ENCODE measurements at places on chromosomes 7 and 10.

DNA sequence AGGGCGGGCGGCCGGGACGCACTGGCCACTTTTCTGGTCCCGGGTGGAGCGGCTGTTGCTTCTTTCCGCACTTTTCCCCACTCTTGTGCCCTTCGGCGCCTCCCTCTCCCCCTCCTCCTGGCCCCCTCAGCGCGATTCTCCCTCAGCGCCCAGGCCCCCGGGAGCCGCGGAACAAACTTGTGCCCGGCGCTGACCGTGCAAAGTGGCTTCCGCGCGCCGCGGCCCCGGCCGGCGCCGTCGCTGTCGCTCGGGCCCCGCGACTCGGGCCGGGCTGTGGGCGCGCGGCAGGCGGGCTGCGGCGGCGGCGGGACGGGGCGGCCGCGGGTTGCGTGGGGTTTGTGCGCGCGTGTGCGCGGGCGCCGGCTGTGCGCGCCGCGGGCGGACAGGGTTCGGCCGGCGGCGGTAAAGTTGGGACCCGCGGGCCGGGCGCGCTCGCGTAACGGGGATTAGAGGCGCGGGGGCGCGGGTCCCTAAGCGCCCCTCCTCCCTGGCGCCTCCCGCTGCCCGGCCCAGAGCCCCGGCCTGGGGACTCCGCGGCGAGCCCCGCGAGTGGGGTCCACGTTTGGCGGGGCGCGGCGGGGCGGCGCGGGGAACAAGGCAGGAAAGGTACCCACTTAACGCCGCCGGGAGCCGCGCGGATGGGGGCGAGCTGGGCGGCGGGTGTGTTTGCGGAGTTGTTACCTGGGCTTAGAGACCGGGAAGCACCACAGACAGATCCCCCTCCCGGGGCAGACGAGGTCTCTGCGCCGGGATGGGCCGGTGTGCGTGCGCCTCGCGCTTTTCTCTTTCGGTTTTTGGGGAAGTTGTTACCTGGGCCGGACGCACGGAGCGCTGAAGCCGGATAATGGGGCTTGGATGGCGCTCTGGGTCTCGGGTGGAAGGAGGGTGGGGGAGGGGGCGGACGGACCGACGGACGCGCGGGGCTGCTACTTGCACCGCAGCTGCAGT, 860 bp downstream of the ZEB1 start:
- DNase-seq = peak; percentile 33

DNA sequence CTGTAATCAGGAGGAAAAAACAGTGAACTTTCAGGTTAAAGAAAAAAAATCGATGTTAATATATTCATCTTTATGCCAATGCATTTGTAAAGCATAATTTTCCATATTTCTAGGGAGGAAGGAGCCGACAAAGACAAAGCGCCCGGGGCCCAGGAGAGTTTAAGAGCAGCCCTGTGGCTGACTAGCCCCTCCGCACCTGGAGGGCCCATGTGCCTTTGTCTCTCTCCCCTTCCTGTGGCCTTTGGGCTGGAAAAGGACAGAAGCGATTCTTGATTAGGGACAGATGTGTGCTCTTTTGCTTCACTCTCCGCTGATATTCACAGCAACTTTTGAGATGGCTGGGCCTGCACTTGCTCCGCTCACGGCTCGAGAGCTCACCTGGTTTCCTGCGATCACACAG, 23.1 kb downstream of the DDC start:
- no peak for DNase-seq

DNA sequence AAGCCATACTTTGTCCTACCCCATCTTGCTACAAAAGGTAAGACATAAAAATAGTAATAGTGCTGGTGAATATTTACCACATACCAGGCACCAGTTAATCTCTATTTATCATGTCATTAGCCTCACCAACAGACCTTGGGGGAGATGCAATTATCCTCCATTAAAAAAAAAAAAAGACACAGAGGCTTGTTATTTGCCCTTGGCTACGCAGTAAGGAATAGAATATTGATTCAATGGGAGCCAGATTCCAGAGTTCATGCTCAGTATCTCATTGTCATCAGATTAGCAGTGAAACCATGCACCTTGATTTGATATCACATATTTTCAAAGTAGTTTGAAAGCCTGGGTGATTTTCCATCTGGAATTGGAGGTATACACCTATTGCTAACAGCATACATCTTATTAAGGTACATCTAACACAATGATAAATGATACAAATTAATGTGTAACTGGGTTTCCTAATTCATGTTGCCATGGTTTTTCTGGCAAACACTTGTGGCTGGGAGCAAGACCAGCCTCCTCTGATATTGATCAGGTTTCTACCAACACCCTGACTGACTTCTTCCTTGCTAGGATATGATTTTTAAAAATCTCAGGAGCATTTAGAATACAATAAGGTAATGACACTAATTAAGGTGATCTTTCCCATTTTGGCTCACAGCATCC, 67.1 kb upstream of the PRR15 start:
- no peak for DNase-seq

DNA sequence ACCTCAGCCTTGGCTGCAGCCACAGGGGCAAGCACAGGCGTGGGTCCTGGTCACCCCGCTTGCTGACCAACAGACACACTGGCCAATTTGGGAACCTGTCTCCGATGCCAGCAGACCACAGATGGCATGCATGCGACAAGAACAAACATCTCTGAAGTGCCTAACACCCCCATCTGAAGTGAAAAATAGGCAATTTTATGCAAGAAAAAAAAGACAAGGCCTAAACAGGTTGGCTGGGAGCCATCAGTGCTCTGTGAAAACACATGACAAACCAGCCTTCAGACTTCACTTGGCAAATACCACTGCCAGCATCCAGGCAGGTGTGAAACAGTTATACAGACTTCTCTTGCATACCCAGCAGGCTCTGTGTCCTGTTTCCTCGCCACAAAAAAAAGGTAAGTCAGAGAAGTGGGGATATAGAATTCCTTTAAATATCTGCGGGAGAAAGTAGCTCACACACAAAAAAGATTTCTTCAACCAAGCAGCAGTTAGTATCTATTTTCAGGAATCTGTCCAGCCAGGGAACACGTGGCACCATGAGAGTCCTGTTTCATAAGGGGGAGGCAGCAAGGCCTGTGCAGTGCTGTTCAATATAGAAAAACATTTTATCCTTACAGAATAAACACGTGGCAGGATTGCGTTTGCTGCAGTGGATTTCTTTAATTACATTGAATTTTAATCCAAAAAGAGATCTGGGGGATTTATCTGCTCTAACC, 293.4 kb upstream of the MKLN1 start:
- DNase-seq = no peak

DNA sequence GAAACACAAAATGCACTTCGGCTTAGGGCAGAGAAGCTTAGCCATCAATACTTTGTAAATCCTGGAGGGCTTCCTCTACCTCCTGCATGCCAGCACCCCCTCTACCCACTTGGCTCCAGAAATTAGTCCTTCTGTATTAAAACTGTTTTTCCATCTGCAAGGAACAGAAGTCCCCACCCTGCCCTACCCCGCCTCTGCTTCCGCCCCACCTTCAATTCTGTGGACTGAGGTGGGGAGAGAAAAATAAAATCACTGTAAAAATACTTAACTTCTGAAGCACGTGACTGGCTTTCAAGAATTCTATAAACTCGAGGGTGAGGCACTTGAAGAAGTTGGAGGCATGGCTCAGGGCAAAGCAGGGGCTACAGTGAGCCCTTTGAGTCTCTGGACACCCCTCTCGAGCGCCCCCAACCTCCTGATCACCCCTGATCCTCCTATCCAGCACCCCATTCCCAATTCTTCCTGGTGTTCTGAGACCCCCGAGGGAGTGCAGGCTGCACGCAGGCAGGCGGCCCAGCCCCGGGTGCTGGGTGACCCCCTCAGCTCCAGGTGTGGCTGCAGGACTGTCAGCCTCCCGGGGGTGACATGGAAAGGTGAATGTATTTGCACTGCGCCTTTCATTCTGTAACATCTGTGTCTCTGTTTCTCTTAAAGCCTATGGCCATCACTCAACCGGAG, 7.3 kb upstream of the KIAA1217 start:
- no peak for DNase-seq

DNA sequence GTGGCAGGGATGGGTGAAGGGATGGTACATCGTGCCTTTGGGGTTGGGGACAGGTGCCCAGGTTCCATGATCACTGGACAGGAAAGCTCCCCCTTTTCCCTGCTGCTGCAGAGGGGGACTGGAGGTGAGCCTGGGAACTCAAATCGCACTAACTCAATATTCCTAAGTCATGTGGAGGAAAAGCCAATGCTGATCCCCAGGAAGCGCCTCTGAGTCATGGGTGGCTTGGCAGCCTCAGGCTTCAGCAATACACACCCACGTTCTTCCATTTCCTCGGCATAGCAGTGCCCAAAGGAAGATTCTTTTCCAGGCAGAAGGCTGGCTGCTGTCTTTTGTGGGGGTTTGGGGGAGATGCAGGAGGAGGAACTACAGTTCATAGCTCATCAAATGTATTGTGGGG, 165.8 kb downstream of the CCDC3 start:
- DNase-seq = no peak

GRCh38 chr7:1232103-1232466, 587 bp upstream of the UNCX start:
- no peak for DNase-seq

- no peak for DNase-seq
Measured at GRCh38 chr7:139182363-139182762, 48.7 kb upstream of the UBN2 start.

- DNase-seq = no peak
Measured at GRCh38 chr10:22491480-22491879, 146.2 kb downstream of the SPAG6 start.

- DNase-seq = no peak
Measured at GRCh38 chr10:62261666-62262065, 7.0 kb downstream of the RTKN2 start.

DNA sequence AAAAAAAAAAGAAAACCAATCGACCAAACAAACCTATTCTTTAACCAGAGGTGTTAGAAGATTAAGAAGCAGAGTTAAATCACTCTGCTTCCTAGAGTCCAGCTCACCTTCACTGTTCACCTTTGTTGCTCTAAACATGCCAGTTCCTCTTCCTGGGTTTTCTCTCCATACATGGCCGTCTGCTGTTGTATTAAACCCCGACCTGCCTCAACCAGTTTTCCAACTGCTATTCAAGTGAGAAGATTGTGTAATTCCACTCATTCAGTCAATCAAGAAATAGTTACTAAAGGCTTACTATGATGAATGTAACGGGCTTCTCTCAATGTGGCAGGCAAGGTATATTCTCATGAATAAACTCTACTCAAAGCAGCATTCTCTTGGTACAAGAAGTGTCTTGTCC, 8.8 kb downstream of the AASS start:
- no peak for DNase-seq

DNA sequence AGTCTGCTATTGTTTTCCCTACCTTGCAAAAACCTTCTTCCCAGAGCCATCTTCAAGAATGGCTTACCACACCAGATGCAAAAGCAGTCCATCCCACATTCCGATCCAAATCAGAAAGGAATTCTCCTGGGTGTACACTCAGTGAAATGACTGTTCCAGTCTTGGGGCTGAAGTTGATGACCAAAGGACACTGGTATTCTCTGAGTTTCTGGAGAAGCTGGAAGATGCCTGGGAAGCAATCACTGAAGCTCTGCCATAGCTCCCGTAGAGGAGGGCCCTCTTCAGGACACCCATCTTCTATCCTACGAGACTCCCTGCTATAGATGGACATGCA, 155.7 kb downstream of the LCOR start:
- DNase-seq = no peak

DNA sequence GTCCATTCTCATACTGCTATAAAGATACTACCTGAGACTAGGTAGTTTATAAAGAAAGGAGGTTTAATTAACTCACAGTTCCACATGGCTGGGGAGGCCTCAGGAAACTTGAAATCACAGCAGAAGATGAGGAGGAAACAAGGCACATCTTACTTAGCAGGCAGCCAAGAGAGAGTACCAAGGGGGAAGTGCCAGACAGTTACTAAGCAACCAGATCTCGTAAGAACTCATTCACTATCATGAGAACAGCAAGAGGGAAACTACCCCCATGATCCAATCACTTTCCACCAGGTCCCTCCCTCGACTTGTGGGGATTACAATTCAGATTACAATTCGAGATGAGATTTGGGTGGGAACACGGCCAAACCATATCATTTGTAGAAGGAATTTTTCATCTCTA, 36.3 kb downstream of the NHLRC2 start:
- DNase-seq = no peak

DNA sequence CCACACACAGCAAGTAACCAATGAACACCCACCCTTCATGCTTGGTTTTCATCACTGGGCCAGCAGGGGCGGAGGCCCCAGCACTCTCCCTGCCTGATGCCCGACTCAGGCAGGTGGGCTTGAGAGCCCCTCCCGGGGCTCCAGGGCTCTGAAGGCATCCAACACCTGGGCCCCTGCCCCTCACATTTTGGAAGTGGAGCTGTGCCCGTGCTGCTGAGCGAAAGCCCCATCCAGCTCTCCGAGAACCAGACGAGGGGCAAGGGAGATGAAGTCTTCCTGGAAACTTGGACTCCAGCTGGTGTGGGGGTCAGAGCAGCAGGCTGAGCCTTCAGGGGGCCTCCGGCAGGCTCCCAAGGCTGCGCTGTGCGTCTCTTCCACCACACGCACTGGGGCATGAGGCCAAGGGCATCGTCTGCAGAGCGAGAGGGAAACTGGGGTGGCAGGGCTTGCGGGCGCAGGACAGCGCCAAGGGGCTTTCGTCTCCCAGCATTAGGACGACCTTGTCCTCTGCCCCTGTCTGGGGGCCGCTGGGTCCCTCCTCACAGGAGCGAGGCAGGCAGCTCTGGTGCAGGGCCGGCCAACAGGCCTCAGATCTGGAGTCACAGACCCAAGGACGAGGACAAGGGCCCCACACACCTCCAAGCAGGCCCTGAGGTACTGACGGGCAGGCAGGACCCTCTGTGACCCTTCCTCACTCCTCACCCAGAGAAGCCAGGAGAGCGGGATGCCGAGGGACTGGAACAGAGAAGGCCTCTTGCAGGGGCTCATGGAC, 108.3 kb upstream of the FAM20C start:
- no peak for DNase-seq

DNA sequence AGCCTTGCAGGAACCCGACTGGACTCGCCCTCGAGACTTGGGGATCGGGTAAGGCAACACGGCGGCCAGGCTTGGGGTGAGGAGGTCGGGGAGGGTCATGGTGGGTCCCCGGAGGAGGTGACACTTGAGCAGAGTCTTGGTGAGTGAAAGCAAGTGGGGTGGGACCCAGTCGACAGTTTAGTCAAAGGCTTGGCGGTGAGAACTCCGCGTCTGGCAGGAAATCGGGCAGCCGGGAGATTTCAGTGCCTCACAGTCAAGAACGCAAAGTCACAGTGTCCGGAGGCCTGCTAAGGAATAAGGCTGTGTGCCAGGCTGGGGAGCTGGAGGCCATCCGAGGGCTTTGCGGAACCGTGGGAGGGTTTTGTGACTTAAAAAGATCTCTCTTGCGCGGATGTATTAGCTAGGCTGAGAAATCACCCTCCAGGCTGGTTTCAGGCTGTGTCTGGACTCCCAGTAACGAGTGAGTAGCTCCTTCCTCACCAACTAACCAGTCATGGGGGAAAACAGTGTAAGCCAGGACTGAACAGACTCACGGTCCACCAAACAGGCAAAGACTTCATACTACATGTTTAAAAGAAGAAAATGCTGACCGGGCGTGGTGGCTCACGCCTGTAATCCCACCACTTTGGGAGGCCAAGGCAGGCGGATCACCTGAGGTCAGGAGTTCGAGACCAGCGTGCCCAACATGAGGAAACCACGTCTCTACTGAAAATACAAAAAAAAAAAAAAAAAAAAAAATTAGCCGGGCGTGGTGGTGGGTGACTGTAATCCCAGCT, 613 bp downstream of the AP5Z1 start:
- peak; percentile 32 for DNase-seq
